ENCODE measurements at places on chromosomes 4 and X.

GRCh38 chr4:37438564-37439279 lies 194.2 kb downstream of the NWD2 start:
- DNase-seq, result no peak

DNA sequence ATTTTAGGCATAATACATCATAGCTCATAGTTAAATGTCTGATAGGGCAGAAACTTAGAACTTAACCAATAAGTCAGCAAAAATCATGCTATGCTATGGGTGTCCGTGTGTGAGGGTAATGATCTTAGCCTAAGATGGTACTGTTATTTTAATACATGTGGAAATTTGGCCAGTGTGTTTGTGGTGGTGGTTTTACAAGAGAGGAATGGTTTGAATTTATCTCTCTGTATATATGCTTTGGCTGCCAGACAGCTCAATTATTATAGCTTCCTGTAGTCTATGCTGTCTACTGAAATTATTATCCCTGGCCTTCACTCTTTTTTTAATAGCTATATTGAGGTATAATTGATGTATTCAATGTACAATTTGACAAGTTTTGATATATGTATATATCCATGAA lies 21.3 kb downstream of the ZNF330 start:
- no peak for DNase-seq

GRCh38 chr4:101102114-101102742 lies 245.1 kb downstream of the PPP3CA start:
- DNase-seq, result no peak

GRCh38 chr4:145307763-145308430 lies 127.5 kb upstream of the OTUD4 start:
- no peak for DNase-seq

- no peak for DNase-seq
Observed at GRCh38 chr4:75848891-75849290, 53.4 kb downstream of the PPEF2 start.

DNA sequence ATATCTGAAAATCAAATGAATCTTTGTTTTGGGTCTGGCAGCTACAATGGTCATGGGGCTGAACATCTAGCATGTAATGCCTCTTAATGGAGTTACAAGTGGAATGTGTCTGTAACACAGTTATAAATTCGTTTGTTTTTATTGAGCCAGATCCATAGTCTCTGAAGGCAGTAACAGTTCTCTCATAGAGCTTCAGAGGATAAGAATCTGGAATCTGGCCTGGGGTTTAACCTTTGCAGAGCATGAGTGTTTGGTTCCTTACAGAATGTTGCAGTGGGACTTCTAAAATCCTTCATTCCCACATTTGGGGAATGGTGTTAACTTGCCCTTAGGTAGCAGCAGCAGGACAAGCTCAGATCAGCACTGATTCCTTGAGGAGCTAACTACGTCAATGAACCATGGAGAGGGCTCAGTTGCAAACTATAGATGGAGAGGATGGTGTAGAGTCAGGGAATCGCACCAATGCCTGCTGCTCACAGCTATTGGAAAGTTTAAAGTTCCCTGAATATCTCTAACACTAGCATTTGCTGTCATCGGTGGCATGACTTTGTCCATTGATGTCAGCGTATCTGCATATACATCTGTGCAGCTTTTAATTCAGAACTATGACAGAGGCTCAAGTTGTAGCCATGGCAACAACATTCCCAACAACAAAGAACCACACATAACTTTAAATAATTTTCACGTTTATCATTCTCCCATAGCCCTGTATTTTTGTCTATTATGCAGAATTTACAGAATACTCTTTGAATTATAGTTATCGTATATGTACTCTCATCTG lies 72.2 kb downstream of the RASGEF1B start:
- no peak for DNase-seq

DNA sequence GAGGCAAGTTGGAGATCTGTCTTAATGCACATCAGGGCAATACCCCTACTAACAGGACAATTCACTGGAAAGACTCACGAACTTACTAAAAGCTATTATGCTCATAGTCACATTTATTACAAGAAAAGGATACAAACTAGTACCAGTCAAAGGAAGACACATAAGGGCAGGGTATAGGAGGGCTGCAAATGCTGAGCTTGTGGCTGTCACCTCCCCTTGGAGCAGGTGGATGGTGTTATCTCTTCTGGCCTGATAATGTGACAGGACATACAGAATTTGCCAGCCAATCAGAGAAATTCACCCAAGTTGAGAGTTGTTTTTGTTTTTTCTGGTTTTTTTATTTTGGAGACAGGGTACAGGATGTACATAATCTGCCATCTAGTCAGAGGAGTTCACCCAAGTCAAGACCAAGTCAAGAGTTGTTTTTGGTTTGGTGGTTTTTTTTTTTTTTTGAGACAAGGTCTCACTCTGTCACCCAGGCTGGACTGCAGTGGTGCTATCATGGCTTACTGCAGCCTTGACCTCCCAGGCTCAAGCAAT lies 8.8 kb downstream of the HERC5 start:
- DNase-seq, result no peak

Data from GM12864 (cell line).